ENCODE measurements at places on chromosomes 11 and 22.

GRCh38 chr22:42974223-42974622 is 40.7 kb downstream of the PACSIN2 start:
- no peak for DNase-seq

- no peak for DNase-seq
Measured at GRCh38 chr11:10091314-10092045, 202.5 kb downstream of the SBF2 start.

DNA sequence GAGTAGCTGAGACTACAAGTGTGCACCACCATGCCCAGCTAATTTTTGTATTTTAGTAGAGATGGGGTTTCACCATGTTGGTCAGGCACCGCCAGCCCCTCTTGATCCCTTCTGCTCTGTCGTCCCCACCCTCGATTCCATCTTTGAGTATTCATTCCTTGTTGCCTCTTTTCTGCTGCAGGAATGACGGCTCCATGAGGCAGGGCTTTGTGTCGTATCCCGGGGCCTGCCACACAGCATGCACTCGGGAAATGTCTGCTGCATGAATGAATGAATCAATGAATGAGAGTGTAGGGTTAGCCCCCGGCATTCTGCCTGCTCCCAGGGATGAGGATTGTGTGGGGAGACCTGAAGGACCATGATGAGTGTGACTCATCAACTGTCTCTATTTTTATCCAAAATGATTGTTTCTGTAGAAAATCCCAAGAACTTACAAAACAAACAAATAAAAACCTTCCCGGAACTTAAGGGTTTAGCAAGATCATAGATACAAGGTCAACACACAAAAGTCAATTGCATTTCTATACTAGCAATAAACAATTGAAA is 54.6 kb upstream of the SLC22A12 start:
- DNase-seq: no peak

- no peak for DNase-seq
Measured at GRCh38 chr11:38538866-38539680, 1941.0 kb upstream of the RAG2 start.

GRCh38 chr11:96050435-96051182 is 126.7 kb upstream of the MTMR2 start:
- DNase-seq: no peak

GRCh38 chr11:396948-397548 is 3.0 kb downstream of the PKP3 start:
- DNase-seq: no peak

DNA sequence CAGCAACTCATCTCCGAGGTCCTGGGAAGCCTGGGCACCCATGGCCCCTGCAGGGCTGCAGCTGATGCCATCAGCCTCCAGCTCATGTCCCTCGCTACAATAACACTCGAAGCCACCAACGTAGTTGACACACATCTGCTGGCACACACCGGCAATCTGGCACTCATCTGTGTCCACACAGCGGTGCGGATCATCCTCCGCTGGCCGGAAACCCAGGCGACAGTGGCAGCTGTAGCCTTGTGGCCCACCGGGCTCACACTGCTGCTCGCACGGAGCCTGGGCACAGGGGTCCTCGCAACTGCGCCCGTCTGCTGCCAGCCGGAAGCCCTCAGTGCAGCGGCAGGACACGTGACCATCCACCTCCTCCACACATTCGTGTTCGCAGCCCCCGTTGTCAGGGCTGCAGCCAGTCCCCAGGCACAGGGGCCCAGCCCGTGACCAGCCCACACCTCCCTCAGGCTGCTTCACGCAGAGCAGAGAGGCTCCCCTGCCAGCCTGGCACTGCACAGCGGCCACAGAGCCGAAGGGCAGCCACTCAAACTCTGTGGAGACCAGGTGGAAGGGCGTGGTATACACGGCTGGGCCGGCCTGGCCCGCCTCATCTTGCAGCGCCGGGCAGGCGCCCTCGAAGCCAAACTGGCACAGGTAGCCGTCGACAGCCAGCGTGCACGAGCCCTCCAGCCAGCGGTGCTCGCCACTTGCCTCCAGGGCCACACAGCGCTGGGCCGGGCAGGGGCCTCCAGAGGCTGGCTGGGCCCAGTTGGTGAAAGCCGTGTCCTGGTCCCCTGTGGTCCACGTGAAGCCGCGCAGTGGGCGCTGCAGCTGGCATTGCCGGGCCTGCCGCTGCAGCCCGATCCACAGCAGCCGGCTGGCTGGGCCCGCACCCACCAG is 678 bp downstream of the CD248 start:
- no peak for DNase-seq

Data from stimulated activated CD8-positive, alpha-beta memory T cell treated with anti-CD3 and anti-CD28 coated beads, Interleukin-4, amount 100 ng/mL, for 4 hours (primary cell).